ENCODE measurements at places on chromosomes 5 and 9.

- DNase-seq = no peak
Measured at GRCh38 chr5:139046551-139046950, 151.6 kb downstream of the SIL1 start.

DNA sequence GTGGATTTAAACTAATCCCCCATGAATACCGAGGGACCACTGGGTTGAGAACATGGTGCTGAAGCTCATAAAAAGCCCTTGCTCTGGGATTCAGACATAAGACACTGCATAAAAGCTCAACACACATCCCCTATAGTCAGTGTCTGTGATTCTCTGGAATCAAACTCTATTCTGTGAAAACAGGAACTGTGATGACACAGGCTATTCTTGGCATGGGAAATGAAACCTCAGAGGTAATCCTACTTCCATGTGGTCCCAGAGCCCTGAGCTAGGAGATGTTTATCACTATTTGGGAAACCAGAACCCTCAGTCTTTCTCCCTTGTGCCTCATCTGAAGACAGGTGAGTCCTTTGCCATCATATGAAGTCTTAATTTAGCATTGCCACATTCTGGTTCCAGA lies 135.4 kb upstream of the PRSS3 start:
- DNase-seq = no peak

DNA sequence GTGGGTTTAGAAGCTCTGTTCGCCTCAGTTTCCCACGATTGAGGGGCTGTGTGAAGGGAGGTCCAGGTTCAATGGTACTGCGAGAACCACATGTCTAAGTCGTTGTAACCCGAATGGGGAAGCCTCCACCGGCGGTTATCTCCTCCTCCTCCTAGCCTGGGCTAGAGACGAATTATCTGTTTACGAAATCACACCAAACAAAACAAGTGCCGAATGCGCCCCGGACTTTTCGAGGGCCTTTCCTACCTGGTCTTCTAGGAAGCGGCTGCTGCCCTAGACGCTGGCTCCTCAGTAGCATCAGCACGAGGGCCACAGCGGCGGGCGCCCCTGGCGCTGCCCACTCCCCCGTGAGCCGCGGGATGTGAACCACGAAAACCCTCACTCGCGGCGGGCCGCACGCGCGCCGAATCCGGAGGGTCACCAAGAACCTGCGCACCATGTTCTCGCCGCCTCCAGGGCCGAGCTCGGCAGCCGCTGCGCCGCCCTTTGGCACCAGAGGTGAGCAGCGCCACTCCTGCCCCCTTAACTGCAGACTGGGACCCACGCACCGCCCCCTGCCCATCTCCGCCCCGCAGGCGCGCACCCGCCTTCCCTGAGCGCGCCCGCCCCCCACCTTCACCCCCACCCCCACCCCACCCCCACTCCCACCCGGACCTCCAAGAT lies at the start of gene CDKN2A:
TSS of gene CDKN2A (minus strand) at position 500 of the 663 bp plus-strand sequence.
- no peak for DNase-seq

DNA sequence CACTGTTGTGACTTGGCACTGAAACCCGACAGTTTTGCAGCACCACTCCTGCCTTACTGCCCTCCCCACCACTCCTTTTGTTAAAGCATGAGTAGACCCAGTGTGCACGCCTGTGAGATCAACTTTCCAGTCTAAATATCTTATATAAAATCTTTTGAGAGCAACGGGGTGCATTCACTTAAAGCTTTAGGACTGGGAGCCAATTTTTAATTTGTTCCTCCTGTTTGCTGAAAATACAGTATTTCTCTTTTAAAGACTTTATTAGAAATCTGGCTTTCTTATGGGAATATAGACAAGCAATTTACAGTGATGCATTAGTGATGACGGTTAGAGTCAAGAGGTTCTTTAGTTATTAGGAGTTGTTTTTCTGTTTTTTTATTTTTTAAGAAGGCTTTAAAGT lies 397.5 kb downstream of the TMEM167A start:
- no peak for DNase-seq

DNA sequence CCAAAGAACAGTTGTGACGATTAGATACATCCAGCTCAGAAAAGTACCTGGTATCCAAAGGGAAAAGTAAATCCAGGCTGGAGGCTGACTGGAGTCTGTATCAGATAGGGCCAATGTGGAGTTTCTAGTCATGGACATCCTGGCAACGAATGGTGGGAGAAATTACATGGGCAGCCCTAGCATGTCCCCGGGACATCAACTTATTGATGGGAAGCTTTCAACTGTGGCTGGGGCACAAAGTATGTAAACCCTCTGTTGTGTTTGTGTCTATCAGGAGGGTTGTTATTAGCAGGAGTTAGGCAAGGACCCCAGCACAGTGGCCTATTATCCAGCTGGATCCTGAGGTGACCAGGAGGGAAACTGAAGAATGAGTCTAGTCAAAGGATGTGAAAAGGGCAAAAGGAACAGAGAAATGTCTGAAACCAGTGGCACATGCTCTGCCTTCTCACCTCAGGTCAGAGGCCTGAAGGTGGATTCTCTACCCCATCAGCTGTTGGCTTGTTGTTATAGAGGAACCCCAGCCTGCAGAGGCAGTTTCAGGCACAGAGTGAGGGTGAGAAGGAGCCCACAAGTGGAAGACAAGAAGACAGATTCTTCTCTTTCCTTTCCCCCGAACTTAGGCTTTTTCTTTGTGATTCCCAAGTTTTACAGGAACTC lies 19.9 kb downstream of the IFNW1 start:
- no peak for DNase-seq
